Umbilical cord (tissue), 2 donors: ENCODE measurements at places on chromosomes 2 and 18. TPM values are rescaled to one million over a fixed set of nuclear protein-coding genes. Genes with fewer than 3 reads are reported as not detected.

- DNase-seq = no peak
Measured at GRCh38 chr2:147851244-147851930, 6.6 kb downstream of the ACVR2A start.

- no peak for DNase-seq
Measured at GRCh38 chr2:230134496-230135129, 65.9 kb upstream of the SLC16A14 start.

DNA sequence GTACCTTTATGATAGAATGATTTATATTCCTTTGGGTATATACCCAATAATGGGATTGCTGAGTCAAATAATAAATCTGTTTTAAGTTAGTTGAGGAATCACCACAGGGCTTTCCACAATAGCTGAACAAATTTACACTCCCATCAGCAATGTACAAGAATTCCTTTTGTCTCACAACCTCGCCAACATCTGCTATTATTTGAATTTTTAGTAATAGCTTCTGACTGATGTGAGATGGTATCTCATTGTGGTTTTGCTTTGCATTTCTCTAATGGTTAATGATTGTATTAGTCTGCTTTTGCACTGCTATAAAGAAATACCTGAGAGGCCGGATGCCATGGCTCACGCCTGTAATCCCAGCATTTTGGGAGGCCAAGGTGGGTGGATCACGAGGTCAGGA, 1387.6 kb upstream of the ACVR2A start:
- no peak for DNase-seq

DNA sequence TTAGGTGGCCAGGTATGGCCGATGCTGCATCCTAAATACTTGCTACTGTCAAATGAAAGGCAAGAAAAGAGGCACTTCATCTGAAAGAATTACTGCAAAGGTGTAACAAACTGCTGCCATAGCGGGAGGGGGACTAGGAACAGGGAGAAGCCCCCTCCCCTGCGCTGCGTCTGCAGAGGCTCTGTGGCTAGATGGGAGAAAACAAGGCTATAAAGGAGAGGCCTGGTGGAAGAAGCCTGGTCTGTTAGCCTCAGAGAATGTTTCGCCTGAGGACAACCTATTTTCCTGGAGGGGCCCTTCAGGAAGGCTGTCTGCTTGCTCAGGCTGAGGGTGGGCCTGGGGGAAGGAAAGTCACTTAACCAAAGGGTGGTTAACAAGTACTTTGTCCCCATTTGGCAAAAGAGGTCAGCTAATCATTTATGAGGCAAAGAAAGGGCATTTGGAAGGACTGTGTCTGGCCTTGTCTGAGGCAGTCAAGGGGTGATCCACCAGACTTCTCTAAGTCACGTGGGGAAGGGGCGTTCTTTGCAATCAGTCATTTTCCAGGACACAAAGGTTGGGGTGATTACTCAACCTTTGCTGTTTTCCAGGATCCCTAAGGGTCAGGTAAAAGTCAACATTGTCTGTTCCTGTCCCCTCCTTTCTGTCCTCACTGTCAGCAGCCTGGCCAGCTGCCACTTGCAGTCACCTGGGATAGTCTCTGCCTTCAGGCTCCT, 103.0 kb upstream of the TMEM200C start:
- DNase-seq = no peak

GRCh38 chr2:207692206-207693065, 19.0 kb upstream of the CCNYL1 start:
- peak; percentile 21 for DNase-seq

GRCh38 chr2:224174990-224175389, 135.9 kb upstream of the SERPINE2 start:
- peak; percentile 64 for DNase-seq

DNA sequence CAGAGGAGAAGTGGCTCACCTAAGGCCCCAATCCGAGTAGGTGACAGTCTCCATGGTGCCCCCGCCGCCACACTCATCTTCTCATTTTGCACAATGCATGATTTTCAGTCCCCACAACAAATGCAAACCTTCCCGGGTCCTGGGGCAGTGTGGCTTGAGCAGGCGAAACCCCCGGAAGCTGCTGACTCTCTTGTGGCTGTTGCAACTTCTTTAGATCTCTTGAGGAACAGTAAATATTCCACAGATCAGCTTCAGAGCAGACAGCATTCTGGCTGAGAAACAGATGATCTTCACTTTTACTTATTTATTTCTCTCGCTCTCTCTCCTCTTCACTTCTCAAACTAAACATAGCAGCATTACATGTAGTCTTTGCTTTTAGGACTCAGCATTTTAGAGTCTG, 51.9 kb downstream of the ASAP2 start:
- no peak for DNase-seq

- no peak for DNase-seq
Measured at GRCh38 chr18:23938043-23938756, 76.4 kb upstream of the TTC39C start.

GRCh38 chr2:103860016-103860415, 993.9 kb upstream of the POU3F3 start:
- no peak for DNase-seq

GPR75 gene
- 0.72 TPM for total RNA-seq

TEX44 gene
- total RNA-seq = 0.48 TPM

PRSS56 gene
- not detected for total RNA-seq

CD207 gene
- 0.96 TPM for total RNA-seq

TMEM198 gene
- total RNA-seq = 2.2 TPM

SKA1 gene
- total RNA-seq = 2.9 TPM
